ENCODE measurements at places on chromosomes 4 and X.

DNA sequence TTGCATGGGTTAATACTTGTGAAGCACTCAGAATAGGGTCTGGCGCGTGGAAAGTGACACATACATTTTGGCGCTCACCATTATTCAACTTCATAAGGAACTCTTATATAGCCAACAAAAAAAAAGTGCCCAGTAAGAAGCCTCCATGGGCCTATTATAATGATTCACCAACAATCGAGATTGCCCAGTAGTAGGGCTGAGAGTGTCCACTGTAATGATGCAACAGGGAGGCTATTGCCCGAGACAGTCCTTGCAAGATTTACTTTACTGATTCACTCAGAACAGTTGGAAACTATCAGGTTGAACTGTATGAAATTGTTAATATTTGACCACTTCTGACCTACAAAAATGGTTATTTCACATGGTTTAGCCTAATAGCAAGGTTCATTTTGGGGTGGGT lies 86.0 kb downstream of the PJA1 start:
- DNase-seq, result no peak

DNA sequence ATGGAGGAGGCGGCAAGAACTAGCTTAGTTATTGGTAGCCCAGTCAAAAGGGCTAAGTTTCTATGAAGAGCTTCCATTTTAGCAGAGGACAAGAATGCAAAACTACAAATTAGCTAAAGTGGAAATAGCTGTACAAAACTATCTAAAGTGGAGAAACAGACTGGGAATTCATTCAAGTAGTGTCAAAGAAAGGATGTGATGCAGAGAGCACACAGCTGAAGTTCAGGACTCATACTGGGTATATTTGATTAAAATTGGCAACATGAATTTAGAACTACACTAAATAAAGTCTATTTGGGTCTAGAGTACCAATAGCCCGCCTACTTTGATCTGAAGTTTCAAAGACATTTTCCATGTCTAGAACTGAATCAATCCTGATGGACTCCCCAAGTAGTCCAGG lies 33.1 kb upstream of the GNRHR start:
- no peak for DNase-seq

GRCh38 chr4:144451766-144452450 lies 194.0 kb upstream of the HHIP start:
- DNase-seq, result no peak

- DNase-seq, result no peak
Measured at GRCh38 chr4:89134775-89135319, 23.5 kb downstream of the TIGD2 start.

DNA sequence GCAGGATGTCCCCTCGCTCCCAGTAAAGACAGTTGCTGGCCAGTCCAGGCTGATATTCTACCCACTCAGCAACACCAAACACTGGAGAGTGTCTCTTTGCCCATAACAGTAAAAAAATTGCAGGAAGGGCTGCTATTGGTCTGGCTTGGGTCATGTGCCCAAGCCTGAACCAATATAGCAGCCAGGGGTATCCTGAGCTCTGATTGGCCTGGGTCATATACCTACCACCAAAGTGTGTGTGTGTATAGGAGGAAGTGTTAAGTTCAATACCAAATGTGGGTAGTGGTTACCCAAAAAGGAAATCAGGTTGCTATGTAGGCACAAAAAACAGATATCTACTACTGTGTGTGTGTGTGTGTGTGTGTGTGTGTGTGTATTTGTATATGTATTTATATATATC lies 373.2 kb downstream of the BCOR start:
- DNase-seq, result no peak

- DNase-seq, result peak; percentile 24
Measured at GRCh38 chr4:71377561-71377960, 38.7 kb downstream of the SLC4A4 start.

DNA sequence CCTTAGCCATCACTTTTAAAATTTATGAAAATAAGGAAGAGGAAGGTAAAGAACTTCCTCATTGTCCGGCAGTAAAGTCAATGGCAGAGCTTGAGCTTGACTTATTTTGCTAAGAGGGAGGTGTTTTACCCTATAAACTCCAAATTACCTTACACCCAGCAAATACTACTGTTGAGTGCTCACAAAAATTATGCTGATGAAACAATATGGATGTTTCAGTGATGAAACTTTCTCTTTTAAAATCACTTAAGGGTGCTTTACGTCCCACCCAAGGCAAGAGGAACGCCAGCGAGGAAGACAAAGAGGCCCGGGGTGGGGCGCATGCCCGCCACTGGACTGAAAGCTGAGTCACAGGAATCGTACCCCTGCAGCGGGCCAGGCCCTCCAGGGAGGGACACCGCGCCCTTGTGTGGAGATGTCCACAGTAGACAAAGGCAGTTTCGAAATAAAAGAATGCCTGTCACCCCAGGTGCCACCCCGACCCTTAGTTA lies 560 bp upstream of the TMSB4X start:
- no peak for DNase-seq

DNA sequence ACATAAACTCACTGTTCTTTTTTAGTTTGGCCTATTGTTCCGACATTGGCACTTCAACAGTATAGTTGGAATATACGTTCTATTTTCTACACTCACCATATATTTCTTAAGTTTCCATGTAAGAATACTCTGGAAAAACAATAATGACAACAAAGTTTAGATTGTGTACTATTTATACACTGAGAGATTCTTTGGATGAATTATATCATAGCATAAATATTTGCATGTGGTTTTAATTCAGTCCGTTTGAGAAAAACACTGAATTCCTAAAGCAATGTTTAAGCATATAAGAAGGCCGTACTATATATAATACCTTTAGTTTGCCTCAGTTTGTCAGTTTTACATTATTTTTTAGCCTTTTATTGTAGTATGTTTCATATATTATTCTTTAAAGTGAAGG lies 82.4 kb downstream of the RAP1GDS1 start:
- DNase-seq, result no peak

- peak; percentile 49 for DNase-seq
Measured at GRCh38 chr4:51942108-51942832, 77.9 kb downstream of the LRRC66 start.

DNA sequence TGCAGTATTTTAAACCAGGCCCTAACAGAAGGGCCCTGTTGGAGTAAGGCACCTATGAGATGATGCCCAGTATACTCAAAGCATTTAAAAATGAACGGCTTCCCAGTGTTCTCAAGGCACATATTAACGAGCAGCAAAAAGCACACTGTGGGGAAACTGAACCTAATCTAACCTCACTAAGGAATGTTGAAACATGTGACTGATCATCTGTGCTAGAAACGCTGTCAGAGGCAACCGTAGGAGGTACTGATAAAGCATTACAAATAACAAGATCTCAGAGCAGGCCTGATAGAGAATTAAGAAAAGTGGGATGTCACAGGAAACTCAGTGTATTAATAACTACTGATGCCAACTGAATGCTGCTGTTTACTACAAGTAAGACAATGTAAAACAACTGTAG lies 24.0 kb downstream of the ASB9 start:
- no peak for DNase-seq

DNA sequence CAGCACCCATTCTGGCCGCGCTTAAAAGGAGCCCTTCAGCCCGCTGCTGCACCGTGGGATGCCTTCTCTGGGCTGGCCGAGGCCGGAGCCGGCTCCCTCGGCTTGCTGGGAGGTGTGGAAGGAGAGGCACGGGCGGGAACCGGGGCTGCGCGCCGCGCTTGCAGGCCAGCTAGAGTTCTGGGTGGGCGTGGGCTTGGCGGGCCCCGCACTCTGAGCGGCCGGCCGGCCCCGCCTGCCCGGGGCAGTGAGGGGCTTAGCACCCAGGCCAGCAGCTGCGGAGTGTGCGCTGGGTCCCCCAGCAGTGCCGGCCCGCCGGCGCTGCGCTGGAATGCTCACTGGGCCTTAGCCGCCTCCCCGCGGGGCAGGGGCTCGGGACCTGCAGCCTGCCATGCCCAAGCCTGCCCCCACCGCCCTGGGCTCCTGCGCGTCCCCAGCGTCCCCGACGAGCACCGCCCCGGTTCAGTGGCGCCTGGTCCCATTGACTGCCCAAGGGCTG lies 111.3 kb downstream of the PCDH18 start:
- DNase-seq, result no peak

GRCh38 chrX:100090931-100091330 lies 319.1 kb downstream of the PCDH19 start:
- DNase-seq, result no peak

DNA sequence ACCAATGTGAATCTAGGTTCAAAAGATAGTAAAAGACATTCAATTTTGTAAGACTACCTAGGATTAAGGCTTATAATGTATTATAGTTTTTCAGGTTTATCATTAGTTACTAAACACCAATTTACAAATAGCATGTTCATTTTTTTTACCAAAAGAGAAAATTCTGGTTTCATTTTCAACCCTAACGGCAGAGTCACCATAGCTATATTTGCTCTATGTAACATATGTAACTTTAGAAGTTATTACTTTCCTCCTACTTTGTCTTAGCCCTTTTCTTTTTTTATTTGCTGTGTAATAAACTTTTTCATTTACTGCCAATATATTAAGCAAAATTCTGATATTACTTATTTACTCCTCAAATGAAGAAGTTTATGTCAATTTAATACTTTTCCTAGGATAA lies 639.6 kb downstream of the ARAP2 start:
- no peak for DNase-seq

- DNase-seq, result no peak
Measured at GRCh38 chr4:7055111-7055989, 12.2 kb downstream of the TADA2B start.

GRCh38 chrX:97849951-97850350 lies 966.2 kb downstream of the RPA4 start:
- DNase-seq, result no peak

DNA sequence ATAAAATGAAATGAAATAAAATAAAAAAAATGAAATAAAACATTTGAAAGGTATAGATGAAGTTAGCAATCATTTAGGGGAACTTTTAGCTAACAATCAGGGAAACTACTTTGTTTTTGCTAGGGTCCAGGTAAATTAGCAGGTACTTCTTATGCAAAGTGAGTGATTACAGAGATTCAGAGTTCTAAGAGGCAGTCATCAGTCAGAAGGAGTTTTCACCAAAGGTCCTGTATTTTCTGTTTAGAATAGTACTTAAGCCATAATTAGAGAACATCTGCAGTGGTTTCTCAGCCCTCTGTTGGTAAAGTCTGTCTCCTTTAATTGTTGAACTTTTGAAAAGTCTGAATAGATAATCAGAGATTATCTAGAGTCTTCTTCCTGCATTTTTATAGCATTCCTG lies 50.6 kb downstream of the STIM2 start:
- no peak for DNase-seq

DNA sequence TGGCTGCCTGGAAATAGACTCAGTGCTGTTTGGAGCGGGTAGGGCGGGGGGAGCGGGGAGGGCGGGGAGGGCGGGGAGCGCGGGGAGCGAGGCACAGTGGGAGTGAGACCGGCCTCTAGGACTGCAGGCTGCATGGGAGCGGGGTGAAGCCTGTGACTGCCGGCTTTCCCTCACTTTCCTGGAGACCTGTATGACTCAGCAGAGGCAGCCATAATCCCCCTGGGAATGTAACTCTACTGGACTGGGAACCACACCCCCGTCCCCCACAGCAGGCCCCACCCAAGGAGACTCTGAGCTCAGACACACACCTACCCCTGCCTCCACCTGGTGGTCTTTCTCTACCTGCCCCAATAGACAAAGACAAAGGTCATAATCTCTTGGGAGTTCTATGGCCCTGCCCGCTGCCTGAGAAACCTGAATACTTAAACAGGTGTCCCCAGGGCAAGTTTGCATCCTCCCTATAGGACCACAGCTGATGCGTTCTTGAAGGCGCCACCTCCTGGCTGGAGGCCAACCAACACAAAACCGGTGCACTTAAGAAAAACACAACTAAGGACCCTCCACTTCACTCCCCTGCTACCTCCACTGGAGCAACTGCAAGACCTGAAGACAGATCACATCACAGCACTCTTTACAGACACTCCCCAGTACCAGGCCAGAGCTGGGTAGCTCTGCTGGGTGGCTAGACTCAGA lies 18.0 kb downstream of the HDAC8 start:
- no peak for DNase-seq

DNA sequence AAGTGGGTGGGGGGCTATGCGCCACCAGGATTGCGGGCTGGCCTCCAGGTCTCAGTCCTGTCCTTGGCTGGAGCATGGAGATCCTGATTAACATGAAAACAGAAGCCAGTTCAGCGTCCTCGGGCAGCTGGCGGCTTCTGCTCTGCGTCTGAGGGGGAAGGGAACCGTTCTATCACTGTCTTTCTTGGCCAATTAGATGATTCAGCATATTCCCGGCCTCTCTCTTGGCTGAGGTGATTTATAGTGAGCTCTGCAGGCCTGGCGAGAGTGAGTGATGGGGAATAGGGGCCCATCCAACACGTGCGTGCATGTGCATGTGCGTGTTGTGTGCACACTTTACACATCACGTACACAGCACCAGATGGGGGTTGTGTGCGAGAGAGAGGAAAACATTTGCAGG lies 145.8 kb upstream of the ATP6AP2 start:
- no peak for DNase-seq

- DNase-seq, result no peak
Measured at GRCh38 chr4:5421416-5421815, 286.9 kb downstream of the EVC2 start.

GRCh38 chrX:80306007-80306406 lies 114.2 kb upstream of the TENT5D start:
- no peak for DNase-seq

DNA sequence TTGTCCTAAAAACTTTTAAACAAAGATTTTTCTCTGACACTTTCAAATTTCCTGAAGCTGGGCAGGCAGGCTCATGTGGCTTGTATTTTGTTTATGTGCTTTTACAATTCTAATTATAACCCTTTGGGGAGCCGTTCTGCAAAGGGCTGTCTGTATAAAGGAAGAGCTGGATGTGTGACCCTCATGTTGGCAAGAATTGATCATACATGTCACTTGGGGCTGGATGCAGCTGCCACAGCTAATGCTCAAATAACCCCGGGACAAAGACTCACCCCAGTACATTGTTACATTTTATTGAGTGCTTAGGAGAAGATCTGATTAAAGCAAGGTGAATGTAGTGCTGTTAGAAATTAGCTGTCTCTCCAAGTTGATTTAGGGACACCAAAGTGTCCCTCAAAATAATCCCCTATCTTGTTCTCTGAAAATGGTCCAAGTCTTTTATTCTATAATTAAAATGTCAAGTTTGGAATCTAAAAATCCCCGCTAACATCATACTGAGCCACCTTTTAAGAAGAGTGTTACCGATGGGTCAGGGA lies 13.0 kb upstream of the DAPP1 start:
- no peak for DNase-seq

GRCh38 chr4:185786422-185786821 lies 25.6 kb downstream of the SORBS2 start:
- DNase-seq, result no peak

DNA sequence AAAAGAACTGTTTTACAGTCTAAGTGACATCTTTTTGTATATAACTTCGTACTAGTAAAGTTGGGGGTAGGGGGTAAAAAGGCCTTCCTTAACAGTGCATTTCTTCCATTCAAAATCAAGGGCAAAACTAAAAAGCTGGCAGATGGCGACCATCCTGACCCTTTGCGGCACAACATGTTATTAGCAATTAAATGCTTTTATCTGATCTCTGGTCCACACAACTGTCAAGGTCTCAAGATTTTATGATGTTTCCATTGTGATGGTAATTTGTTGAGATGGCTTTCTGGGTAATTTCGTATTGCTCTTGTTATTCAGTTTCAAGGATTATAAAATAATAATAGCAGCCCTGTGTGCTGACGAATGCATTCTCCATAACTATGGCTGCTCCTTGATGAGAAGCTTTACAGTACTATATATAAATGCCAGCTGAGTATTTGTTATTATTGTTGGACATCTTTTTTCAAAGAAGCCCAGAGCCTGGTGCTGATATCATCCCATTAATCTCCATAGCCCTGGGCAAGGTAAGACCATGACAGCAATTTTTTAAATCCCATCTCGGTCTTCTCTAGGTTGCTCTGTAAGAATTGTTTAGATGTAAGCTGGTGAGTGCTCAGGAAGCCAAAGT lies 89.5 kb downstream of the CBR4 start:
- no peak for DNase-seq

All from HS-27A (cell line).